Fibroblast of upper back skin (primary cell): ENCODE measurements at places on chromosomes 13 and 19.

DNA sequence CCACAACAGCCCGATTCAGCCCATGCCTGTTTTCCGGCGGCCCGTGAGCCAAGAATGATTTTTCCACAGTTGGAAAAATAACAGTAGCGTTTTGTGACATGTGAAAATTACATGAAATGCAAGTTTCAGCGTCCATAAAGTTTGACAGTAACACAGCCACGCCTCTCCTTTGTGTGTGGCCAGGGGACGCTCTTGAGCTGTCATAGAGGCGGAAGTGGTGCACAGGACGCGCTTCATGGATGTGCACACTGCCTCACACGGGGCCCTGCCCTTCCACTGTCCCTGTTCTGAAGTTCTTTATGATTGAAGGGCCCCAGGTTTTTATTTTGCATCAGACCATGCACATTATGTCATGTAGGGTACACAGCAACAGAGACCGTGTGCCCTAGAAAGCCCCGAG is 12.4 kb upstream of the ELAVL1 start:
- DNase-seq = no peak

DNA sequence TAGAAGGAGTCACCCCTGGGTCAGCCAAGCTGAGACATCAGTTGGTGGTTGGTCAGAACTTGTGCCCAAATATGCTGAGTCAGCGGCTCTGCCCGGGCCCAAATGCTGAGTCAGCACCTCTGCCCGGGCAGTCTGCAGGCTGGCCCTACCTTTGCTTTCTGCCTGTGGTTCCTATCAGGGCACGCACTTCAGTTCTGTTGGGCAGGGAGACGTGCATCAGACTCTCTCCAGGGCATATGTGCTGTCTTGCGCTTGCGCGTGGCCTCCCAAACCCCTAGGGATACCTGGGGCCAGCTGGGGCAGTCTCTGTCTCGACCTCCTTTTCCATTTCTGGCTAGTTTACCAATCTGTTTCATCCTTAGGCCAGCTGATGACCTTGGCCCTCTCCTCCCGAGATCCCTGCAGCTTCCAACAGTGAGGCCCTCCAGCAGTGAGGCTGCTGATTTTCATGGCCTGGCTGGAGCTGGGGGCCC is 24.4 kb upstream of the LDLR start:
- no peak for DNase-seq

DNA sequence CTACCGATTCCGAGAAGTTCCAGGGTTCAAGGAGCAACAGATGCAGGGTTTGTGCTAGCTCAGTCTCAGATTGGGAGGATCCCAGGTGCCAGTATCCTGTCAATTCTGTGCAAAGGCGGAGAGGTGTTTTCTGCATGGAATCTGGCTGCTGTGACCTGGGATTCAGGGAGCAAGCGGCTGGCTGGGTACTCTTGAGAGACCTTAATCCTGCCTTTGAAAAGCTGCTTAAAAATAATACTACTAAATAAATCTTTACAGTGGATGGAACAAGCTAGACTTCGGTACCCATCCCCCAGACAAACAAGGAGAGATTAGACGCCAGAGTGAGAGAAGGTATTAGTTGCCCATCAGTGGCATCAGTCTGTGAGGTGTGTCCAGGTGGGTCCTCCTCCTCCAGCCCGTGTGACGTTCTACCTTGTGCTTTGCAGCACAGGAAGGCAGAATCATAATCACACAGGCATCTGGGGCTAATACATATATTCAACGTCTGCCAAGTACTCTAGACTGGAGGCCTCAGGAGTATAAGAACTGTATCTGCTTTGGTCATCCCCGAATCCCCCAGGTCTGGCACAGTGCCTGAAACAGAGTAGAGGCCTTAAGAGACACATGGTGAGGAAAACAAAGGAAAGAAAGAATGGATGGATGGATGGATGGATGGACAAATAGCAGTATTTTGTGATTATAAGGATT is 230.6 kb downstream of the ZNF536 start:
- no peak for DNase-seq

- DNase-seq = no peak
Measured at GRCh38 chr13:43785261-43785649, 1.5 kb downstream of the ENOX1 start.

GRCh38 chr13:113164492-113164891 is 6.0 kb downstream of the PROZ start:
- DNase-seq = no peak

- peak; percentile 89 for DNase-seq
Measured at GRCh38 chr19:6066661-6067646, 43.3 kb downstream of the RFX2 start.

- no peak for DNase-seq
Measured at GRCh38 chr19:8688930-8689329, 9.7 kb downstream of the ACTL9 start.

GRCh38 chr19:33731881-33732280 is 64.8 kb upstream of the KCTD15 start:
- DNase-seq = no peak

GRCh38 chr19:41457241-41457640 is 14.3 kb downstream of the ERICH4 start:
- DNase-seq = no peak

- DNase-seq = no peak
Measured at GRCh38 chr13:33910255-33910654, 92.3 kb downstream of the RFC3 start.

DNA sequence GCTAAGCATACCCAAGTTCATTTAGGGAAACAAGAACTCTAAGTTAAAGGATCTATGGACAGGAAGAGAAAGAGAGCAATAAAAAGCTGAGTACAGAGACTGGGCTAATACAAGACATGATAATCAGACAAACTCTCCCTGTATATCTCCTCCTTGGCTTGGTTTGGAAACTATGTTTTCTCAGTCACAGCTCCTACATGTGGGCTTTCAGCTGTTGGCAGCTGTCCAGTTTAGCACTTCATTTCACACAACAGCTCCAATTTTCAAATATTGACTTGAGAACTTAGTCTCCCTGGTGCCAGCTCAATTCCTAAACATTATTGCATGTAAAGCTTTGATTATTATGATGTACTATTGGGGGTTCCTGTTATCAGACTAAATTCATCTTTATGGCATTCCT is 222.8 kb upstream of the OBI1 start:
- DNase-seq = no peak

- no peak for DNase-seq
Measured at GRCh38 chr13:33284916-33285315, 639 bp downstream of the STARD13 start.

DNA sequence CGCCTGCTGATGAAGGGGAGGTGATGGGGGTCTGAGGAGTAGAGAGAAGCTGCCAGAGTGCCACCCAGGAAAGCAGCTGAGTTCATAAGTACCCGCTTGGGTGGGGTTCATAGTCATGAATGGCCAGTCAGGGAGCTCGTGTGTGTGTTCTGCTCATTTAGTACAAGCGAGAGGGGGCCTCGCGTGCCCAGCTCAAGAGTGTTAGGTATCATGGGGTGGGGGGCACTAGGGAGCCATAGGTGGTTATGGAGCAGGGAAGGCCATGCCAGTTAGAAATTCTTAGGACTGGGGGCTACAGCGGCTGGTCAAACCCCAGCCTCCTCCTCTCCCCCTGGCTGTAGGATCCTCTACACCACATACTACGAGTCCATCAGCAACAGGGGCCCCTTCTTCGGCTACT is 46.8 kb downstream of the CD320 start:
- no peak for DNase-seq

DNA sequence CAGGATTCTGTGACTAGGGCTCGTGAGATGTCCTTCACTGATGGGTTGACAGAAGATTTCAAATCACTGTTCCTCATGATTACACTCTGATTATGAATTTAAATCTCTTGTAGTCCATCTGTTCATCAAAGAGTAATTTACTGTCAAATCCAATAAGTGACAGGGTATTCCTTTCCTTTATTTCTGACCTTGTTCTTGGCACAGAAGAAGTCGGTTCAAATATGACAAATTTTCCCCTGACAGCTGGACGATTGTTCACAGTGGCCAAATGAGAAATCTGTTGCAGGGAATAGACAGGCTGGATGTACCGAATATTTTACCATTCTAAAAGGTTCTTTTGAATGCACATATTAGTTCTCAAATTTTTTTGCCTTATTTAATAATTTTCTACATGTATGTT is 767.3 kb upstream of the GPC6 start:
- no peak for DNase-seq

- no peak for DNase-seq
Measured at GRCh38 chr13:91196958-91197357, 150.5 kb upstream of the MIR17HG start.

DNA sequence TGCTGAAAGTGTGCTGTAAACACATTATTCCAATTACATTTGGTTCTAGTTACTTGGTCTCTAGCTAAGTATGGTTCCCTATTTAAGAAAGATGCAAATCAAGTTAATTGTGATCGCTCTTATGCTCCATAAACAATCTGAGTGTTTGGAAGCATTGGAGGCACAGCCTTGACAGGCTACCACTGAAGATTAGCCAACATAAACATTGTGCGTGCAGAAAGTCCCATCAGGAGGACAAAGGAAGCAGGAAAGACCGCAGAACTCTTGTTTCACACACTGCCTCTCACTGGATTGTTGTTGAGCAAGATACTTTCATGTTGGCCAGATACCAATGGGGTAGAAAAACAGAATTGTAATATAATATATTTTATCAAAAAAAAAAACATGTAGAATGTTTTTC is 814.4 kb downstream of the EFNB2 start:
- peak; percentile 7 for DNase-seq

DNA sequence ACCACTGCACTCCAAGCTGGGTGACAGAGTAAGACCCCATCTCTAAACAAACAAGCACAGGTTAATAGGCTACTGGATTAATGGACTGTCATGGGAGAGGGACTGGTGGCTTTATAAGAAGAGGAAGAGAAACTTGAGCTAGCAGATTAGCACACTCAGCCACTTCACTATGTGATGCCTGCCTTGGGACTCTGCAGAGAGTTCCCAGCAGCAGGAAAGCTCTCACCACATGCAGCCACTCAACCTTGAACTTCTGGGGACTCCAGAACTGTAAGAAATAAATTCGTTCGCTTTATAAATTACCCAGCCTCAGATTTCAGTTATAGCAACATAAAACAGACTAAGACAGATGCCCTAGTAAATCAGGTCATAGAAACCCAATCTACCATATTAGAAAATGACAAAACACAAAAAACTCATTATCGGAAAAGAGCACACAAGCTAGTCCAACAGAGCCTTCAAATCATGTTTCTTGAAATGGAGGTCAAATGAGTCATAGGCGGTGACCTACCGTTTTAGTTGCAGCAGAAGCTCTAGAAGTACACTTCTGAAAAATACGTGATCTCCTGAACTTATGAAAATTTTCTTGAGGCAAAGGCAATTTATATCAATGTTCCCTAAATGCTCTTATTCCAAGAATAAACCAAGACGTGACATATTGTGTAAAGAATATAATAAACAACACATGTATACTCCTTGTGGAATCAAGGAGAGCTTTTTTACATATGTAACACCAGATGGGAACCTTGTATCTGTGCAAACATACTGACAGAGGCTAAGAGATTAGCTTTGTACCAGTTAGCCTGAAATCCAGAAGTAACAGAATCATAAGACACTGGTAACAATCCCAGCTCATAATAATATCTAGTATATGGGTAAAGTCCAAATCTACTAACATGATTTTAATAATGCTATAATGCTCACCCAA is 340.9 kb upstream of the SGCG start:
- no peak for DNase-seq

GRCh38 chr13:113943821-113944565 is 29.9 kb downstream of the C13orf46 start:
- no peak for DNase-seq

- DNase-seq = peak; percentile 94
Measured at GRCh38 chr19:31223740-31224534, 125.3 kb downstream of the TSHZ3 start.

GRCh38 chr19:49524812-49525455 is 2.9 kb upstream of the RCN3 start:
- no peak for DNase-seq

GRCh38 chr19:50431343-50432220 is 1.1 kb upstream of the MYBPC2 start:
- peak; percentile 65 for DNase-seq

GRCh38 chr13:30666113-30666512 is 48.4 kb downstream of the USPL1 start:
- DNase-seq = no peak

- no peak for DNase-seq
Measured at GRCh38 chr19:15502264-15502663, 6.1 kb upstream of the CYP4F22 start.

- no peak for DNase-seq
Measured at GRCh38 chr13:81762449-81762848, 1421.5 kb upstream of the SPRY2 start.

GRCh38 chr19:34261334-34262109 is 7.2 kb downstream of the GARRE1 start:
- no peak for DNase-seq

- no peak for DNase-seq
Measured at GRCh38 chr13:114261328-114261965, 20.0 kb upstream of the UPF3A start.

DNA sequence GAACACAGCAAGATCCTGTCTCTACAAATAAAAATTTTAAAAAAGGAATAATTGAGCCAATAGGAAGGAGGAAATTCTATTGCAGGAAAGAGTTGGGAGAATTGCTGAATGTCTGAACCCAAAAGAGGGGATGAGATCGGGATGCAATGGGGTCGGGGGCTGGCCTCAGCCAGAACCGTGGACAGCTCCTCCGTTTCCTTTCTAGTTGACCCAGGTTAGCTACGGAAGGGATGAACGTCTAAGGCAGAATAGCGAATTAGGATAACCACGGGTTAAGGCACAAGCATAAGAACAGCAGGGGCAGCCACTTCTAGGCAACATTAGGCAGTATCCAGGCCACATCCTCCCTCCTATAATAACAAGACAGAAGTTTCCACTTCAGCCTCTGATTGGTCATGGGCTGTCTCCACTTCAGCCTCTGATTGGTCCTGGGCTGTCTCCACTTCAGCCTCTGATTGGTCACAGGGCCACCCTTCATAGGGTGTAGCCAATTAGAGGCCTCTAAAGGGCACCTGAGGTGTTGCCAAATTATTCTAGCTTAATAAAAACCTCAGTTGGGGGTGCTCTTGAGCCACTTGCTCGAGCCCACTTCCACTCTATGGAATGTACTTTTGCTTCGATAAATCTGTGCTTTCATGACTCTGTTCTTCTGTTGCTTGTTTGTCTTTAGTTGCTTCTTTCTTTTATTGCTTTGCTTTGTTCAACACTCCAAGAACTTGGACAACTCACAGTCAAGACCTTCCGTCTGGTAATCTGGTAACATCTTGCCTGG is 24.9 kb upstream of the TPM4 start:
- peak; percentile 13 for DNase-seq

- no peak for DNase-seq
Measured at GRCh38 chr13:33497146-33497845, 211.7 kb upstream of the STARD13 start.

GRCh38 chr13:99312493-99312883 is 5.3 kb upstream of the GPR183 start:
- DNase-seq = peak; percentile 78

GRCh38 chr13:75357576-75358289 is 124.2 kb downstream of the TBC1D4 start:
- peak; percentile 81 for DNase-seq

GRCh38 chr19:42198676-42199439 is 18.6 kb downstream of the DEDD2 start:
- DNase-seq = no peak

- no peak for DNase-seq
Measured at GRCh38 chr13:26253262-26253786, 605 bp upstream of the CDK8 start.
